ENCODE measurements at places on chromosomes 13 and 19. TPM values are rescaled to one million over a fixed set of nuclear protein-coding genes. Genes with fewer than 3 reads are reported as not detected.
A peak's percentile ranks its signal among the peaks of the same experiment; 100 is the strongest.

DNA sequence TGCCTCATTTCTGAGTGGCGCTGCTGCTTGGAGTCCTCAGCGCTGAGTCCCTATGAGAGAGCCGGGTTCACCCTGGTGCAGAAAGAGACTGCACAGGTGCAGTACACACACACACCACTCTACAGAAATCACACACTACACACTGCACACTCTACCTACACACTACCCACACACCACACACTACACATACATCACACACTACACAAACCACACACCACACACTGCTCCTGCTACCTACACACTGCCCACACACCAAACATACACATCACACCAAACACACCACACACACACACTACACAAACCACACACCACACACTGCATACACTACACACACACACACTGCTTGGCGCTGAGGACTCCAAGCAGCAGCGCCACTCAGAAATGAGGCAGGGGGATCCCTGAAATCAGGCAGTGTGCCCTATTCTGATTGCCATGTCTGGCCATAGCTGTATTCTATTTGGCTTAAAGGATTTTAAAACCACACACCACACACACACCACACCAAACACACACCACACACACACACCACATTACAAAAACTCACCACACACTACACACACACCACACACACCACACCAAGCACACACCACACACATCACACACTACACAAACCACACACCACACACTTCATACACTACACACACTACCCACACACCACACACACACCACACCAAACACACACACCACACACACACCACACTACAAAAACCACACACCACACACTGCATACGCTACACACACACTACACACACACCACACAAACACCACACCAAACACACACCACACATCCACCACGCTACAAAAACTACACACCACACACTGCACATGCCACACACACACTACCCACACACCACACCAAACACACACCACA lies 4.9 kb downstream of the MAG start:
- DNase-seq, result no peak

ZNF667 gene
- total RNA-seq, result 5.6 TPM

GRCh38 chr19:1063030-1063908 lies 3.7 kb upstream of the ARHGAP45 start:
- peak; percentile 31 for DNase-seq

DNA sequence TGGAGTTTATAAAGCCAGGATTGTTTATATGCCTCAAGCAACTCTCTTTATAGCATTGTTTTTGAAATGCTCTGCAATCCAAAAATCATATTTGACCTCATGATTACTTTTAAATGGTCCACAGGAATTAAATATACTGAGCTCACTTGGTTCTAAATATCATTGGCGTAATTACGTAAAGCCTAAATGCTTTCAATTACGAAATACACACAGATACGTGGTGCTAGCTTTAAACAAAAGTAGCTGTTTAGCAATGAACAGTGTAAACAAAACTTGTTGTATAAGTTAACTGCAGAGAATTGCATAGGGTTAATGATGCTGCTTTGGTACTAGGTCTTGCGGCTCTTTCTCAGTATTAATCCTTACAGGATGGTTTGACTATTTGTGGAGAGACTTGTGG lies 346.6 kb downstream of the COG6 start:
- DNase-seq, result no peak

GRCh38 chr19:6930190-6930589 lies 42.8 kb downstream of the ADGRE1 start:
- no peak for DNase-seq

DNA sequence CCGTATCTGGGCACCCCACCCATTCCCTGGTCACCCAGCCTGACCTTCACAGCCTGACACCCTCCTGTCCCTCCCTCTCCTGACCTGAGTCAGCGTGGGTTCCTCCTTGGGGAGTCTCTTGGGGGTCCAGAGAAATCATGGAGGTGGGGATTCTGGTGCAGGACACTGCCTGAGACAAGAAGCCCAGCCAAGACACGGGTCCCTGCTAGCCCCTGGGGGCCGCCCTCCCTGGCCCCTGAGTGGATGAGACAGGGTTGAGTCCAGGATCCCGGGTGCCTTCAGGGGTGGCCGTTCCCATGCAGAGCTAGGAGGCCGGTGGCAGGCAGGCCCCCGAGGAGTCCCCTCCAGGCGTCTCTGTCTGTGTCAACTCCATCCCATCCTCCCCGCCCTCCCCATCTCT lies 1.6 kb downstream of the MAP2K7 start:
- DNase-seq, result no peak

LGI4 gene
- 9.0 TPM for total RNA-seq

ABHD13 gene
- 5.4 TPM for total RNA-seq

CD70 gene
- not detected for total RNA-seq

MBD3L3 gene
- total RNA-seq, result not detected

DNA sequence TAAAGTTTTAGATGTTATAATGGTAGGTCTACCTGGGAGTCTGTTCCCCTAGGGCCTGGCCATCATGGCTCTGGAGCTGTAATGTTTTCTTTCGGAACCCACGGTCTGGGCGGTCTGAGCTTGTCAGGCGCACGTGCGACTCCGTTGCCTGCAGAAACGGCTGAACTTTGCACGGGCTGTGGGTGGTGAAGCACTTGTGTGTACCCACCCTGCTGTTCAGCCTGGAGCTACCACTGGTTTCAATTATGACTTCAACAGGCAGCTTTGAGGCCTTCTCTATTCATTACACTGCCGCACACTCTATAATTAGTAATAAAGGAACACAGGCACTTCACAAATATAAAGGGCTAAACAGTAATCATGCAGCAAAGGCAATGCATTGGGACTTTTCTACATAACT lies 6.0 kb downstream of the PCDH8 start:
- DNase-seq, result no peak

DNA sequence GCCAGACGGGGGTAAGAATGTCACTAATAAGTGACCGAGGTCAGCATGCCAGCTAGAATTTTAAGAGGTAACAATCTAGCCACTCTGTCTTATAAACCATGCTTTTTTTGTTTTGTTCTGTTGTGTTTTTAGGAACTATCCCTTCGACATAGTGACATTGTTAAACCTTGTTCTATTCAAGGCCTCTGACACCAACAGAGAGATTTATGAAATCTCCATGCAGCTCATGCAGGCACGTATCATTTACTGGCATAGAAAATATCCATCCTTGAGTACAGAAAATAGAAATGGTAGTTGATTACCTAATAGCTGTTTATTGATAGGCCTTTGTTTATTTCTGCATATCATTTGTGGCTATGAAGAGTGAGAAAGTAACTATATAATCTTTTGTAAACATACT lies 113.4 kb downstream of the ZAR1L start:
- DNase-seq, result no peak

GRCh38 chr19:39502640-39503417 lies 4.1 kb downstream of the DLL3 start:
- DNase-seq, result peak; percentile 79

ZNF606 gene
- 14.1 TPM for total RNA-seq

- peak; percentile 80 for DNase-seq
Measured at GRCh38 chr19:18589380-18590272, 1.0 kb downstream of the REX1BD start.

Measured in left ventricle myocardium superior (tissue), 1 donor.